Osteoblast (primary cell): ENCODE measurements at places on chromosomes 4 and X. TPM values are rescaled to one million over a fixed set of nuclear protein-coding genes. Genes with fewer than 3 reads are reported as not detected.

XKRX gene
- under 0.01 and 0.29 TPM in 2 replicates for total RNA-seq

DNA sequence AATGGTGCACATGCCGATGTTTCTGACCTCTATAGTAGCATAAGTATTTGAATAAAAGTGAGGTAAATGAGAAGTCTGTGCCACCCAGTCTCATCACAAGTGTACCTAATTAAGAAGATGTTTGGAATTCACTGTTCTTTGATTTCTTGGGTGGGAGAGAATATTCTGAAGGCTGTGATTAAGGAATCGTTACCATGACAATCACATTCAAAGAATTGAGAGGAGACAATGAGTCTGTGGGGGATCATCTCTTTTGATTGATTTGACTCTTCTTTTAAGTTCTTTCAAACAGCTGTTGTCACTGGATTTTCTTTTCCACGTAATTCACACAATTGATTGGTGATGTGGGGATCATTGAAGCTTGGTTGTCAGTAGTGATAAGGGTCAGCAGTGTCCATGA lies 18.1 kb downstream of the FHL1 start:
- peaks cover 35% of the 10 kb centered on the region for H3K4me1 ChIP-seq
- no peak overlapping the region for H3K27ac ChIP-seq
- DNase-seq, result no peak
- H3K4me3 ChIP-seq, result no peak overlapping the region
- H3K36me3 ChIP-seq, result no peaks in the 10 kb centered on the region

DNA sequence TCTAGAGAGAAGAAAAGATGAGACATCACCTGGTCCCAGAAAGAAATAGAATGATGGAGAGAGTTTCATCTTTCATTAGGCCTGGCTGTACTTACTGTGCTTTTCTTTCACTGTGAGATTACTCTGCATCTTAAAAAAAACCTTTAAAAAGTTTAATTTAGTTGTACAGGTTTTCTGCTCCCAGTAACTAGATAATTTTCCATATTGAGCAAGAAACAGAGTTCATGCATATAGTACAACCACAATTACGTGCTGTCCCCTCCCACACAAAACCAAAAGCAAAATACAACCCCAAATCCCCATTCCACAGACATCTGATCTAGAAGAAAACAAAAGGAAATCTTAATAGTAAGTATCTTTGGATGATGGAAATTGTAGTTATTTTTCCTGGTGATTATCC lies 371.2 kb downstream of the SH2D1A start:
- no peak overlapping the region for H3K4me3 ChIP-seq
- no peaks in the 10 kb centered on the region for H3K4me1 ChIP-seq
- no peak for DNase-seq
- no peaks in the 10 kb centered on the region for H3K27me3 ChIP-seq
- no peak overlapping the region for H3K27ac ChIP-seq

GRCh38 chr4:10747186-10747585 lies 62.6 kb upstream of the CLNK start:
- H3K4me3 ChIP-seq, result no peak overlapping the region
- peaks cover 6% of the 10 kb centered on the region for H3K4me1 ChIP-seq

DNA sequence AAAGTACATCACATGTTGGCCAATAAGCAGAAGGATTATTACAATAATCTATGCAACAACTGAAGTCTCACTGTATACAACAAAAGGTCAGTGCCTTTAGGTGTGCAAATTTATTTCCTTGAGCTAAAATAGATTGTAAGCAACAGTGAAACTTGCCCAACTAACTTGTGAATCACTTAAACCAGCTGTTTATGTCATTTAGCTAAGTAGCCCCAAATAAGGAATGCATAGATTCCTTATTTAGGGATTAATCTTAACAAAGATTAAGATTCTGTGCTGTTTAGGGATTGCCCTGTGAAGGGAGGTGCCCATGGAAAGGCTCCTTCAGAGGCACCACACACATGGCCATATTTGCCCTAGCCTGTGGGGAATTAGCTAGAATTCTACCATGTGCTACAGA lies 168.6 kb downstream of the MAML3 start:
- H3K4me3 ChIP-seq, result no peak overlapping the region
- H3K27me3 ChIP-seq, result peaks cover 6% of the 10 kb centered on the region
- no peak for DNase-seq
- H3K4me1 ChIP-seq, result peaks cover 10% of the 10 kb centered on the region
- H3K27ac ChIP-seq, result no peak overlapping the region

DGAT2L6 gene
- not detected in 2 replicates for total RNA-seq

DNA sequence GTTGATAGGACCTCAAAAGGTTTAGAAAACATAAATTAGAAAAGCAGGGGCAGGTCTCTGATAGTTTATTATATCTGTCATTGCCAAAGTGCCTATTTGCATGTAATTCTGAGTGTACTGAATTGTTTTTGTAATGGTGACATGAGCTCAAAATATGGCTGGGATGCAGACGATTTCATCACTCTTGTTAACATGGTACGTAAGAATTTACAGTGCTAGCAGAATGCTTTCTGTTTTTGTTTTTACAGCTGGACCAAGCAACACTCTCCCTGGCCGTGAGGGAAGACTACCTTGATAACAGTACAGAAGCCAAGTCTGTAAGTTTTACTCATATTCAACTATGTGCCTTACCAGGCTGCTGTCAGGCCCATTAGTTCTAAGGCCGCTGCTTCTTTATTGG lies 58.1 kb downstream of the PHEX start:
- DNase-seq, result no peak
- no peaks in the 10 kb centered on the region for H3K4me1 ChIP-seq
- H3K27ac ChIP-seq, result no peak overlapping the region
- H3K36me3 ChIP-seq, result no peaks in the 10 kb centered on the region
- no peak overlapping the region for H3K4me3 ChIP-seq

GSX2 gene
- total RNA-seq, result not detected in 2 replicates

OTUD5 gene
- 31.2 and 33.7 TPM in 2 replicates for total RNA-seq

PRDM8 gene
- 3.6 and 5.0 TPM in 2 replicates for total RNA-seq

DNA sequence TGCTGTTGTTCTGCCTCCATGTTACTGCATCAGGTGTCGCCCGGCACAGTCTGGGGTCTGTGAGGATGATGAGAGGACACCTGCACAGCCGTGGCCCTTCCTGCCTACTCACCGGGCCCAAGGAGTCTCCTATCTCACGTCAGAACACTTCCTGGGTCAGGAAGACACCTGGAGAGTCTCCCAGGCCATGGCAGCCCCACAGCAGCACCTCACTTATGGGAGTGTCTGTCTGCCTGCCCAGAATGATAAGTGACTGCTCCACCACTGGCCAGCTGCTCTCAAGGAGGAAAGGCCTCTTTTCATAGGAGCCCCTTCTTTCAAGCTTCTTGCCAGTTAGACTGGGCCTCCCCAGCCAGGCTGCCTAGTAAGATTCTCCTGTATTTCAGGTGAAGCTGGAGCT lies 56.1 kb downstream of the NELFA start:
- H3K4me3 ChIP-seq, result no peak overlapping the region
- H3K36me3 ChIP-seq, result peaks cover 72% of the 10 kb centered on the region
- H3K4me1 ChIP-seq, result no peaks in the 10 kb centered on the region
- H3K27ac ChIP-seq, result no peak overlapping the region
- H3K27me3 ChIP-seq, result no peaks in the 10 kb centered on the region
- DNase-seq, result no peak

DUX4 gene
- total RNA-seq, result not detected in 2 replicates

DNA sequence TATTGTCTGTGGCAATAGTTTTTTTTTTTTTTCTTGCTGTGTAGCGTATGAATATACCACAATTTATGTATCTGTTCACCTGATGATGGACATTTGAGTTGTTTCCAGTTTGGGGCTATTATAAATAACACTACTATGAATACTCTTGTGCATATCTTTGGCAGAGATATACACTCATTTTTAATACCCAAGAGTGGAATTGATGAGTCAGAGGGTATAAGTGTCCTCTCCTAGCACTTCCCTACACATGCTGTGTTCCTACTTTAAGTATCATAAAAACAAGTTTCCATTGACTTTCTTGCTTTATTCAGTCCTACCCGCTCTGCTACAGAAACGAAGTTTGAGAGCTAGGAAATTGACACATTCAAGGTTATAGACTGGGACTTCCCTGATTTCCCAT lies 39.8 kb downstream of the XIAP start:
- H3K4me1 ChIP-seq, result no peaks in the 10 kb centered on the region
- no peaks in the 10 kb centered on the region for H3K27me3 ChIP-seq
- DNase-seq, result no peak
- no peak overlapping the region for H3K27ac ChIP-seq
- peaks cover 2% of the 10 kb centered on the region for H3K36me3 ChIP-seq

GRCh38 chr4:81142744-81143143 lies 72.3 kb downstream of the PRKG2 start:
- DNase-seq, result no peak
- no peaks in the 10 kb centered on the region for H3K27me3 ChIP-seq
- no peak overlapping the region for H3K27ac ChIP-seq
- H3K4me1 ChIP-seq, result no peaks in the 10 kb centered on the region

- no peak overlapping the region for H3K4me3 ChIP-seq
- no peaks in the 10 kb centered on the region for H3K27me3 ChIP-seq
- no peaks in the 10 kb centered on the region for H3K4me1 ChIP-seq
- no peaks in the 10 kb centered on the region for H3K36me3 ChIP-seq
Observed at GRCh38 chrX:94942603-94943002, 1268.6 kb downstream of the FAM133A start.

DNA sequence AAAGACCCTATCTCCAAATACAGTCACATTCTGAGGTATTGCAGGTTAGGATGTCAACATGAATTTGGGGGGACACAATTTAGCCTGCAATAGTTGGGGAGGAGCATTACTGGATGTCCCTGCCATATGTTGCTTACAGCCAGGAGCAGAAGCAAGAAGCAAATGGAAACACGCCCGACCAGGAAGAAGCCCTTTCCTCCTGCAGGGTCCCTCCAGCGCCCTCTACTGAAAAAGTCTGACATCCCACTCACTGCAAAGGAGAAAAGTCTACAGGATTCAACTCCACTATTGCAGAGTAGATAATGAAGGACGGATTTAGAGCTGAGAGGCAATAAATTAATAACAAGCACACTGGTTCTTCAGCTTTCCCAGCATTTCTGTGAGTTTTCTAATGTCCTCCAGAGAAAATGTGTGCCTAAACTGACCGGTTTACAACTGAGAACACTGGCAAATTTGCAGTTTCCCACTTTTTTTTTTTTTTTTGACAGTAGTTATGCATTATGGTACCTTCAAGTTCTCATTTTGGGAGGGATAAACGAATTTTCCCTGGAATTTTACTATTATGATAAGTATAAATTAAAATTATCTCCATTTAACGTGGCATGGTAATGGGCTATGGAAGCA lies 31.7 kb downstream of the COQ2 start:
- H3K27me3 ChIP-seq, result no peaks in the 10 kb centered on the region
- no peak overlapping the region for H3K4me3 ChIP-seq
- H3K36me3 ChIP-seq, result no peaks in the 10 kb centered on the region
- no peak overlapping the region for H3K27ac ChIP-seq
- peak; percentile 71 for DNase-seq
- H3K4me1 ChIP-seq, result peaks cover 13% of the 10 kb centered on the region

PWWP3B gene
- not detected in 2 replicates for total RNA-seq

MAGEE1 gene
- 2.2 and 2.7 TPM in 2 replicates for total RNA-seq

MTTP gene
- total RNA-seq, result 0.29 TPM in 1 of 2 replicates, not detected in the other

LYAR gene
- total RNA-seq, result 3.5 and 4.0 TPM in 2 replicates

DNA sequence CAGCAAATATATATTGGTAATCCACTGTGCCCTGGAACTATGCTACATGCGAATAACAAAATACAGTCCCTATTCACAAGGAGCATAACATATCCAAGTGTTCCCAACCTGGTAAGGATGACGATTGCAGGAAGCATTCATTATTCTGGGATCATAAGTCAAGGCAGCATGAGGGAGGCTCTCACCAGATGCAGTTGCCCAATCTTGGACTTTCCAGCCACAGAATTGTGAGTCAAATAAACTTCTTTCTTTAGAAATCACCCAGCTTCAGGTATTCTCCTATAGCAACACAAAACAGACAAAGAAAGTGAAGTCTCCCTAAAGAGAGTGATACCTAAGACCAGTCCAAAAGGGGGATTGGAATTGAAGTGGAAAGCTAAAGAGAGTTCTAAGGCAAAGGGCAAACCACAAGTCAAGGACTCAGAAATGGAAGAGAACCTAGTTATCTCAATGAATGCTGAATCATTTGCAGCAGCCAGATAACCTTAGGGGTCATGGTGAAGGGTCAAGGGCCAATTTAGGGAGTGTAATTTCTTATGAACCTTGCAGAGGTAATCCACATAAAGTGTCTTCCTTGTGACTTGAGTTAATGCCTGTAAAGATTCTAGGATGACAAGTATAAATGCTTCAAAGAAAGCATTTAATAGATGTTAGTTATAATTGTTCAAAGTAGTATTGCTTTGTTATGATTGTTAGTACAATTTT lies 103.1 kb upstream of the PCDH7 start:
- no peak overlapping the region for H3K27ac ChIP-seq
- H3K36me3 ChIP-seq, result no peaks in the 10 kb centered on the region
- no peak for DNase-seq
- H3K4me1 ChIP-seq, result no peaks in the 10 kb centered on the region
- H3K4me3 ChIP-seq, result no peak overlapping the region

GRCh38 chrX:65689377-65689776 lies 21.9 kb downstream of the MSN start:
- peaks cover 4% of the 10 kb centered on the region for H3K36me3 ChIP-seq
- H3K27me3 ChIP-seq, result no peaks in the 10 kb centered on the region
- peak overlapping the region; percentile 76 for H3K27ac ChIP-seq
- peaks cover 61% of the 10 kb centered on the region for H3K4me1 ChIP-seq
- H3K4me3 ChIP-seq, result no peak overlapping the region

- peak overlapping the region; percentile 59 for H3K27ac ChIP-seq
- H3K4me1 ChIP-seq, result peaks cover 30% of the 10 kb centered on the region
- no peaks in the 10 kb centered on the region for H3K27me3 ChIP-seq
Observed at GRCh38 chr4:71195924-71196323, 142.9 kb upstream of the SLC4A4 start.

TEX13B gene
- total RNA-seq, result not detected in 2 replicates

- DNase-seq, result no peak
- H3K36me3 ChIP-seq, result no peaks in the 10 kb centered on the region
- no peaks in the 10 kb centered on the region for H3K27me3 ChIP-seq
- no peak overlapping the region for H3K27ac ChIP-seq
- H3K4me1 ChIP-seq, result no peaks in the 10 kb centered on the region
Observed at GRCh38 chr4:36327400-36327799, 46.0 kb downstream of the DTHD1 start.

HS3ST1 gene
- total RNA-seq, result under 0.01 TPM in 2 replicates

GRCh38 chrX:146602246-146602645 lies 207.3 kb upstream of the CXorf51B start:
- H3K36me3 ChIP-seq, result no peaks in the 10 kb centered on the region
- no peaks in the 10 kb centered on the region for H3K27me3 ChIP-seq
- no peak overlapping the region for H3K4me3 ChIP-seq
- H3K4me1 ChIP-seq, result no peaks in the 10 kb centered on the region

DNA sequence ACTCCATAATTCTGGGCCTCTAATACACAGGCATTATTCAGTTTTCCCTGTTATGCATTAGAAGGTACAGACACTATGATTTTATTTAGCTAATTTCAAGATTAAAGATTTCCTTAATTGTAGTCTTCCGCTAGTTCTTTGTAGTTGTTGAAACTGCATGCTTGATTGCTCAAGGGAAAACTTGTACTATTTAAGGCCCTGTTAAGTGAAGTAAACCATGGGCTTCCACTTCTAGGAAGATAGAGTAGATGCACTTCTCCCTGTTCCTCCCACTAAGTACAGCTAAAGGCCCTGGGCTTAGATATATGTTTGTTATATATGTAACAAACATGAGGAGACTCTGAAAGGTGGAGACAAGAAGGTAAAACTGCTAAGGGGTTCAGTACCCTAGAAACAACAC lies 215.8 kb upstream of the LEF1 start:
- H3K27ac ChIP-seq, result no peak overlapping the region
- peaks cover 5% of the 10 kb centered on the region for H3K27me3 ChIP-seq
- no peaks in the 10 kb centered on the region for H3K36me3 ChIP-seq
- H3K4me1 ChIP-seq, result no peaks in the 10 kb centered on the region
- no peak for DNase-seq
